ENCODE measurements at places on chromosomes 5 and 9. TPM values are rescaled to one million over a fixed set of nuclear protein-coding genes. Genes with fewer than 3 reads are reported as not detected.

Gene SURF6
- total RNA-seq = 25.0 TPM

Gene BASP1
- total RNA-seq = 209 TPM

Gene SEMA4D
- 4.3 TPM for total RNA-seq

Gene CLK4
- 6.8 TPM for total RNA-seq

Gene PTGES
- 187 TPM for total RNA-seq

Gene GDNF
- total RNA-seq = 0.05 TPM

Gene AQP3
- 28.3 TPM for total RNA-seq

Gene SLC6A7
- not detected for total RNA-seq

Gene LRRC8A
- total RNA-seq = 133 TPM

Gene SNCAIP
- total RNA-seq = 0.05 TPM

Gene APBA1
- total RNA-seq = 0.28 TPM

Gene FOXD4L4
- total RNA-seq = 0.13 TPM

Gene SLC25A48
- total RNA-seq = 0.11 TPM

Gene ZNF462
- 3.6 TPM for total RNA-seq

Gene ANKRD55
- not detected for total RNA-seq

Gene FRRS1L
- 0.27 TPM for total RNA-seq

Gene IL7R
- total RNA-seq = 0.30 TPM

Gene LRRC70
- 0.13 TPM for total RNA-seq

Gene PCDHA4
- total RNA-seq = 1.8 TPM

Gene PLPP7
- not detected for total RNA-seq

Gene PRRT1B
- 0.30 TPM for total RNA-seq

Gene FGF18
- 3.2 TPM for total RNA-seq

Gene SGCD
- 4.8 TPM for total RNA-seq

Gene ENG
- 0.15 TPM for total RNA-seq

Gene ANKRD18A
- 9.9 TPM for total RNA-seq

Gene SLC44A1
- total RNA-seq = 28.0 TPM

Gene GNG10
- total RNA-seq = 67.7 TPM

Gene FOXD4L5
- 0.06 TPM for total RNA-seq

Measured in A549 treated with AZD2906 at 1 μM for 4 hours (cell line).